ENCODE measurements at places on chromosomes 2 and 18.
A peak's percentile ranks its signal among the peaks of the same experiment; 100 is the strongest.

GRCh38 chr18:63140038-63140450 lies 179.5 kb downstream of the BCL2 start:
- no peak for DNase-seq

- DNase-seq: no peak
Measured at GRCh38 chr2:234569776-234570430, 73.0 kb upstream of the ARL4C start.

DNA sequence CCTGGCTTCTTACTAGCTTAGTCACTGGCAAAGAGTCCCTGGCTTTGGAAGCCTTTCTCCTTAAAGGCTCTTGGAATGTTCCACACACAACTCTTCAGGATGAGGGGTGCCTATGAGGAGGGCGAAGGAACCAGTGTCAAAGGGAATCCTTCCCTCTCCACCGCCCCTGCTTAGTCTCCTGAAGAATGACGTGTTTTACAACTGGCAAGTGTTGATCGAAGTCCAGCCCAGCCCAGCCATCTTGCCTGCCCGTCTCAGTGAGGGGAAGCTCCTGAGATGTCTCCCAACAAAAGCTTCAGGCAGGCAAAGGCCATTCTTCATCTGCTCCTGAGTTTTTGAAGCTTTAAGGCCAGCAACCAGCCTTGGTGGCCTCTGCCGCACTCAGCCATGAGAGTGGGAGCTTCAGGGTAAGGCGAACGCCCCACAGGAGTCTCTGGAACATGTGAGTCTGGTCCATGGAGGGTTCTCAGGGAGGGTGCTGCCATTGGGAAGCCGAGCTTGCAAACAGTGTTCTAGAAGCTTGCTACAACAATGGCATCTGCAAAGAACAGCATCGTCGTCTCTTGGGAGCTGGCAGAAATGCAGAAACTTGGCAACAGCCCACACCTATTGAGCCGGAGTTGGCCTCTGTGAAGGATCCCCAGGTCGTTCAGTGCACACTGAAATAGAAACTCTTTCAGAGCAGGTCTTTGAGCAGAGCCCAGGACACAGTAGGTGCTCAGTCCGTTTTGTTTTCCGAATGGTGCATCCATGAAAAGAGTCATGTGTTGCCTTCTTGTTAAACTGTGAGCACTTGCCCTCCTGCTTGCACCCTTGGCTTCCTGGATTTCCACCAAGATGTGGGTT lies 220.7 kb downstream of the SEPTIN10 start:
- no peak for DNase-seq

DNA sequence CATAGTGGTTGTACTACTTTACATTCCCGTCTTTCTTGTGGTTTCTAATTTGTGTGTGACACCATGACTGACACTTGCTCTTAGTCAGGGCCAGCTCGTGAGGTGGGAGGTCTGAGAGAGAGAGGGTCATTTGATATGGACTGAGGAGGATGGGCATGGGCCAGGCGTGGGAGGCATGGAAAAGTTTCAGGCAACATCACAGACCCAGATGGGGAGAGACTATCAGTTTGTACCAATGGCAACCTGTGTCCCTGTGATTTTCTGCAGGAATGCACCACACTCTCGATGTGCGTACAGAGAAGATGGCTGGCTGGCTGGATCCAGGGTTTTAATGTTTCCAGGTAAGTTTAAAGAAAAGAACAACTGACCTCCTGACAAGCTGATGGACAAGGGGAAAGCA lies 273.6 kb downstream of the CYRIA start:
- no peak for DNase-seq

- DNase-seq: no peak
Measured at GRCh38 chr18:75003039-75003438, 205.9 kb downstream of the PTGR3 start.

GRCh38 chr2:65999103-65999502 lies 435.8 kb upstream of the MEIS1 start:
- no peak for DNase-seq

GRCh38 chr18:10919851-10920250 lies 229.5 kb downstream of the PIEZO2 start:
- DNase-seq: no peak

- peak; percentile 17 for DNase-seq
Measured at GRCh38 chr2:123953846-123954245, 71.2 kb upstream of the CNTNAP5 start.

DNA sequence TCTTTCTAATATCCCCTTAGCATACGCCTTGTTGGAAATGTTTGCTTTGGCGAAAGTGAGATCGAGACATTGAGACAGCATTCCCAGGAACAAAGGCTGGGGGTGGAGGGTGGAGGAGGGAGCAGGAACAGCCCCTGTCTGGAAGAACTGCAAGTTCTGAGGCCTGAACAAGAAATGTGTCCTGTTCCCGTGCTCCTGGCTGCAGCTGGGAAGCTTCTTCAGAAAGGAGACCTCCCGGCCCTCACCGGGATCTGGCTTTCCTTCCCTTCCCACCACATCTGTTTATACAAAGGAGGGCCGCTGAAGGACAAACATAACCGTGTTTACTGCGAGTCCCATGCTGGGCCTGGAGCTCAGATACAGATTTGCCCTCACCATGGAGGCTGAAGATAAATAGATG lies 35.9 kb downstream of the AFF3 start:
- no peak for DNase-seq

DNA sequence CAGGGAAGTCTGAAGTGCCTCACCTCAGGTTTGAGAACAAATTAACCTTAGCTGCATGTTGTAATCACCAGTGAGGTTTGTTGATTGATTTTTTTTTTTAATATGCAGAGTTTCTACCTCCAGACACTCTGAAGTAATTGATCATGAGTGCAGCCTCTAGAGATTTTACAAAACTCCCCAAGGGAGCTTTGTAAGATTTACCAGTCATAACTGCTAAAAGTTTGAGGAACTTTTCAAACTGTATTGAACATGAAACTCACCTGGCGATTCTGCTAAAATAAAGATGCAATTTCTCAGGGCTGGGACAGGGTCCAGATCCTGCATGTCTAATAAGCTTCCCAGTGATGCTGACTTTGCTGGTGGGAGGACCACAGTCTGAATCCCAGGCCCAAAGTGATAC lies 339.6 kb upstream of the DCC start:
- DNase-seq: no peak

GRCh38 chr2:233058717-233059546 lies 1.2 kb upstream of the INPP5D start:
- no peak for DNase-seq

DNA sequence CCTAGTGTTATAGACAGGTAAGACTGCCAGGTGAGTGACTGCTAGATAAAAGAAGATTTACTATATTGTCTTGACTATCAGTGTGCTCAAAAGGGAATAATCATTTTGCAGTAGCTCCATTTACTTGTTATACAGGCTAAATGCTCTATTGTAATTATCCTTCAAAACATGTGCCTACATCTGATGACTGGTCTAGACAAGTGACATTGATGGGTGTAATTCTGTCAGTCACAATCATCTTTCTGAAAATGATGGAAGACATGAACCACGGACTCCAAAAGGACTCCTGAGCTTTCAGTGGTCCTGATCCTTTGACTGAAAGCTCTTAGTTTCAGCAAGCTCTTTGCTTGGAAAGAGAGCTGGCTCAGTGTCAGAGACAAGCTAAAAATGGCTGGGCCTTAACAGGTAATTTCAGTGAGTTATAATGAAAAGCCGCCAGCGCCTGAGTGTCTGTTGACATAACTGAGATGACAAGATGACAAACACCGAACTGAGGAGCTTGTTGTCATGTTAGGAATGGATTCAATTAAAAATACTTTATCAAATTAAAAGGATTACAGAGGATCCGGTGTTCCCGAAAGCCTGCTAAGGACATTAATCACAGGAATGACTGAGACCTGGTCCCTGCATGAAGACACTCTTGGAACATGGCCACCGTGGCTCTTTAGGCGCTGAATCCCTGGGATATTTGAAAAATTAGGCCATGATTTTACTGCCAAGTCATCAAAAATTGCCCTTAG lies 141.7 kb downstream of the CMPK2 start:
- no peak for DNase-seq

- DNase-seq: no peak
Measured at GRCh38 chr2:171447675-171448074, 13.6 kb downstream of the DCAF17 start.

GRCh38 chr2:3283206-3283605 lies 94.4 kb downstream of the EIPR1 start:
- DNase-seq: no peak

DNA sequence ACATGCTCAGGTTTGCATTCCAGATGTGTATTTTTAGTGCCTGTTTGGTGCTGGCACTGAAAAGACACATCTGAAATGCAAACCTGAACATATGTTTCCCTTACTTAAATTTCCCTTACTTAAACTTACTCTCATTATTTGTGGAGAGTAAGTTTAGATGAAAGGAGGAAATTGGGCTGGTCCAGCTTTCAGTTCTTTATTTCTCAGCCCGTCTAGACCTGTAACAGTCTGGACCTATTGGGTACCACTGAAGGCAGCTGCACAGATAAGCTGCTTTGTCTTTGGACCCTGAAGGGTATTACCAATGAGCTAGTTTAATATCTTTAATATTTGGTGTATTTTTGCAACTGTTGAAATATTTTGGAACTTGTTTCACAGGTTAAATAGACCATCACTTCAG lies 17.0 kb upstream of the DSG3 start:
- no peak for DNase-seq

- no peak for DNase-seq
Measured at GRCh38 chr2:54308186-54308585, 52.2 kb upstream of the TSPYL6 start.

- no peak for DNase-seq
Measured at GRCh38 chr2:136288249-136288648, 170.3 kb upstream of the CXCR4 start.

GRCh38 chr18:31438402-31438801 lies 9.1 kb upstream of the DSG3 start:
- DNase-seq: no peak

GRCh38 chr2:180033993-180034894 lies 27.1 kb upstream of the CWC22 start:
- DNase-seq: peak; percentile 64

DNA sequence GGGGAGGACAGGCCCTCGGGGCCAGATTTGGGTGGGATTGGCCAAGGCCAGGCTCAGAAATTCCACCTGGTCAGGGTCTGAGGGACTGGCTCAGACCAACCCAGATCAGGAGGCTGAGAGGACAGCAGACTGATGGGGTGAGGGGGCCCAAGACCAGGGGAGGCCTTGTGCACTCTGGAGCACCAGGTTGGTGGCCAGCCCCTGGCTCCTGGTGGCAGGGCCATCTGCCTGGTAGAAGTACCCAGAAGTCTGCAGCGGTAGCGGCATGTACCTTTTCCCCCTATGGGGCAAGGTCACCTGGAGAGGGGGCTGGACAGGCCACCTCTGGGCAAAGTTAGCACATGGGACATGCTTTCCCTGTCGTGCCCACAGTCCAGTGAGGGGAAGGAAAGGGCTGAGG lies 21.2 kb upstream of the ODC1 start:
- DNase-seq: no peak

- no peak for DNase-seq
Measured at GRCh38 chr2:103288696-103289095, 526.9 kb downstream of the TMEM182 start.

GRCh38 chr2:120763931-120764330 lies 28.3 kb downstream of the GLI2 start:
- no peak for DNase-seq
